ENCODE measurements at places on chromosomes 1 and 21.

DNA sequence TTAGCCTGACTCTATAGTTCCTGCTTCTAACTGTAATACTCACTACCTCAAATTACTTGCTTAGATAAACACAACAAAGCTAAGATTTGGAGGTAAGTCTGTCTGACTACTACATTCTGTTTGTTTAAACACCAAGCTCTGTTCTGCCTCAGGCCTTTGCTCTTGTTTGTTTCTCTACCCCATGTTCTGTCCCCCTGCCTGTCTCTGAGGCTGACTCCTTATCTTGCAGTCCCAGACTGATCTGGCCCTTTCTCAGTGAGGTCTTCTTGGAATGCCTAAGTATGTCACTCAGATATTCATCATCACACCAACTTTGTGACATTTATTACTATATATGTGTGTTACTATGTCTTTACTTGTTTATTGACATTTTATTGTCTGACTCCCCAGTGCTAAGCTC is 425.5 kb downstream of the LMO4 start:
- no peak for DNase-seq

DNA sequence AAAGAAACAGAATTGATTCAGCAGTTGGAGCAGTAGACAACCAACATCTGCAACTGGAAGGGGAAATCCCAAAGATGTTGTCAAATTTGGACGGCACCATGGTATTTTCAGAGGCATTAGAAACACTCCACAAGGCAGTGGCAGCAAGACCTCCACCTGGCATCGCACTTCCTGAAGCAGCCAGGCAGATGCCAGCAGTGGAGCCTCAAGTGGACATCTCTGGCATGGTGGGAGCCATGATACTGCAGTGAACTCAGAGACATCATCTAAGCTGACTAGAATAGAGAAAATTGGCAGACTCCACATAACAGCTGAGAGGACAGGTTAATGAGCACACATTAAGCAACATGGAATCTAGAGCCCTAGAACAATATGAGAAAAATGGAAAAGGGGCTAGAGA is 33.9 kb upstream of the RGS8 start:
- no peak for DNase-seq

DNA sequence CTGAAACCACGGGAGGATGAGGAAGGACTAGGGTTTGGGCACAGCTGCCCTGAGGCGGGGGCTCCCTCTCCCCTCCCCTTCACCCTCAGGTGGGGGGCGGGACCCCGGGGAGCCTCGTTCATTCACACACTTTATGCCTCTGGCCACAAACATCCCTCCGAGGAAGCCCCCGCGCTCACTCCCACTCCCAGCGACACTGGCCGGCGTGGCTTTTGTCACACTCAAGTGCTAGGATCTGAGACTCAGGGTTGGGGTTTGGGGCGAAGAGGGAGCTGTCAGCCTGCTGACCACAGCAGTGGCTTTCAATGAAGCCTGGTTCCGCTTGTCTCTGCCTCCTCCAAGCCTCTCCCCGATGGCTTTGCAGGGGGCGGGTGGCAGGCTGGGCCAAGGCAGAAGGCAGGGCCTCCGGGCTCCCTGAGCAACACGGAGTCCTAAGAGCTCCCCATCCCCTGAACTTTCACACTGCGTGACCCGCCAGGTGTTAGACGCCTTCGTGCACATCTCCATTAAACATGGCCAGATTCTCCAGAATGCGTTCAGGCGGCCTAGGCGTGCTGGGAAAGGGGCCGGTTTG is 178.1 kb downstream of the NPHP4 start:
- no peak for DNase-seq

- no peak for DNase-seq
Observed at GRCh38 chr1:240189386-240189989, 97.8 kb downstream of the FMN2 start.

GRCh38 chr1:107874221-107874620 is 90.8 kb downstream of the VAV3 start:
- DNase-seq: no peak

GRCh38 chr1:150778409-150778808 is 12.8 kb upstream of the CTSS start:
- DNase-seq: no peak

- no peak for DNase-seq
Observed at GRCh38 chr1:93549811-93550210, 101.9 kb downstream of the FNBP1L start.

GRCh38 chr1:199861020-199861795 is 166.3 kb upstream of the NR5A2 start:
- DNase-seq: no peak

- DNase-seq: no peak
Observed at GRCh38 chr1:2474104-2474844, 1.8 kb upstream of the PLCH2 start.

- no peak for DNase-seq
Observed at GRCh38 chr1:118104951-118105350, 80.1 kb downstream of the SPAG17 start.

DNA sequence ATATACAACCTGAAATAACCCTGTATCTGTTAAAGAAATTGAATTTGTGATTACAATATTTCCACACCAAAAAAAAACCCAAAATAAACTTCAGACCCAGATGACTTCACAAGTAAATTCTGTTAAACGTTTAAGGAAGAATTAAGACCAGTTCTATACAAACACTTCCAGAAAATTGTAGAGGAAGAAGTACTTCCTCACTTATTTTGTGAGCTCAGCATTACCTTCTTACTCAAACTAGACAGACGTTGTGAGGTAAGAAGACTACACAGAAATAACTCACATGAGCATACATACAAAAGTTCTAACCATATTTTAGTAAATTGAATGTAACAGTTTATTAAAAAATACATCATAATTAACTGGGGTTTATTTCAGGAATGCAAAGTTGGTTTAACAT is 18.8 kb downstream of the RALGPS2 start:
- DNase-seq: no peak

DNA sequence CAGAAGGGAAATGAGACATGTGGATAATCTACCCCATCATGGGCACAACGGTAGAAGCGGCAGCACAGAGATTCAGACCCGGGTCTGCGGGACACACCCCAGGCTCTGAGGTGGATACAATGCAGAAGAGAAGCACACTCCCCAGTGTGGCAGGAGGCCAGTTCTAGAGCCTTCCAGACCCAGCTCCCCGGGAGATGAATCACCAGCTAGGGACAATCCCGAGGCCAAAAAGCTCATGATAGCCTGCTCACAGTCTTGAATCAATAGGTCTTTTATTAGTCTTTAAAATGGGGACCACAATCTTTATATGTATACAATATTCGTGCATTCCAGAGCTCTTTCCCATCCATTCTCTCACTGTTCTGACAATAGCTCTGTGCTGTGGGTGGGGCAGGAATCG is 57.3 kb upstream of the DIRAS3 start:
- no peak for DNase-seq

DNA sequence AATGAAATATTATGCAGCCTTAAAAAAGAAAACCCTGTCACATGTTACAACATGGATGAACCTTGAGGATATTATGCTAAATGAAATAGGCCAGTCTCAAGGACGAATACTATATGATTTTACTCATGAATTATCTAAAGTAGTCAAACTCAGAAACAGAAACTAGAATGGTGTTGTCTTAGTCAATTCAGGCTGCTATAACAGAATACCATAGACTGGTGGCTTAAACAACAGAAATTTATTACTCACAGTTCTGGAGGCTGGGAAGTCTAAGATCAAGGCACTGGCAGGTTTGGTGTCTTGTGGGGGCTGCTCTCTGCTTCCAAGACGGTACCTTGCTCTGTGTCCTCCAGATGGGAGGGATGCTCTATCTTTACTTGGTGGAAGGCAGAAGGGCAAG is 113.8 kb upstream of the DNAH14 start:
- no peak for DNase-seq

- no peak for DNase-seq
Observed at GRCh38 chr1:20138346-20138745, 777 bp upstream of the PLA2G2F start.

- no peak for DNase-seq
Observed at GRCh38 chr1:189623336-189623735, 854.3 kb downstream of the BRINP3 start.

GRCh38 chr1:14236097-14236496 is 362.4 kb upstream of the KAZN start:
- no peak for DNase-seq

- DNase-seq: no peak
Observed at GRCh38 chr1:6234502-6235295, 1.1 kb downstream of the ICMT start.

- no peak for DNase-seq
Observed at GRCh38 chr1:8864713-8865344, 13.7 kb downstream of the ENO1 start.

- DNase-seq: no peak
Observed at GRCh38 chr1:36084497-36085115, 712 bp downstream of the TEKT2 start.

DNA sequence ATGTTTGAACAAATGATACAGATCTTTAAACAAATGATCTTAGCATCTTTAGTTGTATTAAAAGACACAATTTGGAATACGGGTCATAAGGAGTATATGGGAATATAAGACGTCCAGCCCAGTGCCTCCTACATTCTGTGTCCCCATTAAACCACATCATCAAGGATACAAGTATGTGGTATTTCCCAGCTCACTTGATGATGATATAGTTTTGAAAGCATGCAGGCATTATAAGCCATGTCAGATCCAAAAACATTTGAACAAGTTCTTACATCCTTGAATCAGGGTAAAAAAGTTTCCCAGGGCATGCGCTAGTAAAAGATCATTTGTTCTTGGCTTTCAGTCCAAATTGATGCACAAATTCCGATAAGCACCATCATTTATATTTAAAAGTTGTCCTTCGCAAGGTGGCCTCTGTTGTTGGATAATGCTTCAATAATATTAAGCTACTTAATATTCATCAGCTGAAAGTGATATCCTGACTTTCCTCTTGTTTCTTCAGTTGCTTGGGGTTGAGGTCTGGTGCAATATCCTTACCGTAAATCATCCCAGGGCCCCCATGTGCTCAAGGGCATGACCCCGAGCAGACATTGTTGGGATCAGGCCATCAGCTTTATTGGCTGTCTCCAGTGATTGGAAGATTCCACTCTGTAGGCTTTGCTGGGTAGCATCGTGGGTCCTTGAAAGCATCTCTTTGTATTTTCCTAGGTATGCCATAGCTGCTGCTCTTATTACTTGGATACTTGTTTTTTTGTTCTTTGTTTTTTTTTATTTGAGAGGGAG is 61.8 kb downstream of the CENPF start:
- DNase-seq: no peak

GRCh38 chr21:44753357-44753756 is 42.0 kb upstream of the TSPEAR start:
- no peak for DNase-seq

DNA sequence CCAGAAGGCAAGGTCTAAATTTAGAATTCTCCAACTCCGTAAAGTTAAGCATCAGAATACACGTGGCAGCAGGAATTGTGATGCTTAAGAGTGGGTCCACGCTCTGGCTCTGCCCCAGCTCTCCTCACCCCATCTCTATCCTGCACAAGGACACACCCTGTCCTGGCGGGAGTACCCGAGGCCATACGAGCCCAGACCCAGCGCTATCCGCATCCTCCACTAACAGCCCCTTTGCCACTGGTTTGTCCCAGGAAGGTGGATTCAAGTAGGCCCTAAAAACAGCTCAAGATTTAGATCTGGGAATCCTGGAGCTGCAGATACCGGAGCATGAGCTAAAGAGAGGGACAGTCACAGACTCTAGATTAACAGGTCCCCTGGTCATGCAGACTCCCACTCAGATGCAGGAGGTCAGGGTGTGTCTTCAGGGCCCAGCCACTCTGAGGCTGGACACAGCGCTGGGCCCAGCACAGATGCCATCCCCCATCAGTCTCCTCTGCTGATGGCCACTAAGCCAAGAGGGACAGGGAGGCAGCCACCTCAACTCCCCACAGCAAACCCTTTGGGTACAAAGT is 393.3 kb downstream of the NPHP4 start:
- no peak for DNase-seq

- DNase-seq: peak; percentile 58
Observed at GRCh38 chr1:27341525-27342252, at the start of gene SYTL1. TSS of gene SYTL1 (plus strand) at chr1:27342022. CDS start at chr1:27345335, 3,313 bp downstream.

- no peak for DNase-seq
Observed at GRCh38 chr1:1547476-1547875, 7.1 kb upstream of the TMEM240 start.

DNA sequence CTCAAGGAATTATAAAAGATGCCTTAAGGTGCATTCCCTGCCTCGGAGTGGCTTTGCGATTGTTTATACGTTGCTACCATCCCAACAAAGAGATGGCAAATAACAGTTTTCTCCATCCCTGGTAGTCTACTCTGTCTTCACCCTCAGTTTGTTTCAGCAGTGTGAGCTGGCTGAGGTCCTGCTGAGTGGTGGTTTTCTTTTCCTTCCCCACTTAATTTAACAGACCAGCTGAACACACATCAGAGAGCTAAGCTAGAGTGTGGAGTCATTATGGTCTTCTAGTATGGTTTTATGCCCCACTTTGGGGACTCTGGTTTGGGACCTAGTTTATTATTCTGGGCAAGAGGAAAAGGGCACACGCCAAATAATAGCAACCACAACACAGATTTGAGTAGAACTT is 2.2 kb downstream of the PIGV start:
- no peak for DNase-seq

- DNase-seq: no peak
Observed at GRCh38 chr21:43824333-43825241, 35.2 kb downstream of the RRP1 start.

- no peak for DNase-seq
Observed at GRCh38 chr21:42705746-42706374, 52.4 kb downstream of the PDE9A start.

DNA sequence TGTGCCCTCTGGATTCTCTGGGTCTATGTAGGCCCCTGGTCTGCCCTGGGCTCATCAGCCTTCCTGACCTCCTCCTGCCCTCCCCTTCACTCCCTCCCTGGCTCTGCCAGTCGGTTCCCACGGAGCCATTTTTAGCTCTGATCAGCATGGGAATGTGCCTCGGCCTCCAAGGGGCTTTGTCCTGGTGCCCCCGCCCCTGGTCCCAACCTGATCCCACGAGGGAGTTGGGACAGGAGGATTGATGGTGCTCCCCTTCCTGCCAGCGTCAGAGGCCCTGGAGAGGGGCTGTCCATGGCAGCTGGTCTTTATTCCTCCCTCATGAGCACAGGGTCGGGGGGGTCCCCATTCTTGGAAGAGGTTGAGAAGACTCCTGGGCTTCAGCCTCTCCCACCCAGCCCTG is 24.9 kb downstream of the ETNK2 start:
- DNase-seq: no peak

- DNase-seq: no peak
Observed at GRCh38 chr1:150577557-150578271, 1.7 kb downstream of the MCL1 start.

DNA sequence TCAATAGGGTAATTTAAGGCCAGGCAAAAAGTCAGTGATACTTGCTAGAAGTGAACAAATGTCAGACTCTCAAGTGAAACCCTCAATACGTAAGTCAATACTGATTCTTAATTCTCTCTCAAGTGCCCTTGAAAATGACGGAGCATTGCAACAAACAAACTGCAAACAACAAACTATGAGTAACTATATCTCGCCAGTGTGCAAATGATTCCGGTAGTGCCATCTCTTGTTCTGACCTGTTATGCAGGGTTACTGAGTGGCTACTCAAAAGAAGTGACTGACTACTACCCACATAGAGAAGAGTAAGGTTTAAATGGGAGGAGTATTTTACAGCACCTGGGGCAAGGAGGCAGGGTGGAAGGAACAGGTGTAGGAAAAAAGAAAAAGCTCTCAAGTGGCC is 1.6 kb downstream of the SLC19A2 start:
- DNase-seq: no peak

GRCh38 chr1:59004755-59005154 is 220.9 kb upstream of the JUN start:
- DNase-seq: no peak

Data from activated CD4-positive, CD25-positive, alpha-beta regulatory T cell treated with anti-CD3 and anti-CD28 coated beads, Interleukin-2, amount 50 U/mL, for 72 hours (primary cell).